SK-N-SH treated with all-trans-retinoic acid at 6 μM for 48 hours (cell line): ENCODE measurements at places on chromosomes 16 and 17.

DNA sequence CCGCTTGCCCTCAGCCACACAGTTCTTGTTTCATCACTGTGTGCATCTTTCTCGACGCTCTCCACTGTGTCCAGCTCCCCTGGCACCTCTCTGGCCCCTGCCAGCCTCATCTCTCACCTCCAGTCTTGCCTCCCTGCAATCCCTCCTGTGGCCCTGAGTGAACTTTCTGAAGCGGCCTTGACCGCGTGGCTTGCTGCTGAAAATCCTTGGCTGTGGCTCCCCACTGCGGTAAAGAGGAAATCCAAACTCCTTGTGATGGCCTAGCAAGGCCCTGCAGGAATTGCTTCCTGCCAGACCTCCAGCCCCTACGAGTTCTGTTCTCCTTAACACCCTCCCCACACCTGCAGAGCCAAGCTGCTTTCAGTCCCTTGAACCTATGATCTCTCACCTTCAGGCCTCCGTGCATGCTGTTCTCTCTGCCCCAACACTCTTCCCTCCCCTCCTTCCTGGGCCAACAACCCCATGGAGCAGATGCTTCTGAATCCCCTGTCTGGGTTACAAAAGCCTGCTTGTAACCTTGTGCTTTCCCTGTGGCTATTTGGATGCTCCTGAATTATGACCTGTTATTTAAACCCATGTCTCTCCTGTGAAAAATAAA is 33.6 kb upstream of the BRD7 start:
- ATAC-seq: no peak

DNA sequence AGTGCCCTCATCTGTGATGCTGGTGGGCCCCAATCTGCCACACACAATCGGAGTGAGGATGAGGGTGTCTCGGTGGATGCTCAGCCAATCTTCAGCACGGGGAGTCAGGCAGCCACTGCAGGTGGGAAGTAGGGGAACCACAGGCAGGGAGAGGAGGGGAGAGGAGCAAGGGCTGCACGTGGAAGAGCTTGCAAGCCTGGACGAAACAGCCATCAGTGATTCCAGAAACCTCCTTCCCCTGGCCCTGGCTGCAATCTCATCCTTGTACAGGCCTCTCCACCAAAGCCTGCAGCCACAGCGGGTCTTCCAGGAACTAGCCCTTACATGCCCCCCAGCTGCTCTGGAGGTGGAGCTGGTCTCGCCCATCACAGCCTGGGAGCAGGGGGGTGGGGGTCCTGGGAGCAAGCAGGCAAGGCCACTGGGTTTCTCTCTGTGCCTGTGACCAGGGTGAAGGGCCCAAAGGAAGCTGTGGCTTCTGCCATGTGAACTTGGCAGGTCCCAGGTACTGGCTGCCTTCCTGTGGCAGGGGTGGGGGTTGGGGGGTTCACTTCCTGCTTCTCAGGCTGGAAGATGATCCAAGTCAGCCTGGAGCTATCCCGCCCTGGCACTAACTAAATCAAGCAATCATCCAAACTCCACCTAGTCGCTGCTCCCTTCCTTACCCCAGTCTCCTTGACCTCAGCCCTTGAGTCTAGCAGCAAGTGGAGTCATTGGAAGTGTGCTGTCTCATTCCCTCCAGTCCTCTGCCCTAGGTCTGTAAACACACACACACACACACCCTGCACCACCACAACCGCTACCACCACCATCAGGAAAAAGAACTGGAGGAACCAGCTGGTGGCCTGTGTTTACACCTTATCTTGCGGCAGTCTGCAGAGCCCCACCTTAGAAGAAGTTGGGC is 29.4 kb upstream of the MLKL start:
- ATAC-seq: no peak

- no peak; the same call in 2 of the 3 replicates for ATAC-seq
Measured at GRCh38 chr16:64878940-64879339, 242.9 kb downstream of the CDH11 start.

GRCh38 chr16:13926891-13927290 is 6.9 kb downstream of the ERCC4 start:
- ATAC-seq: no peak

DNA sequence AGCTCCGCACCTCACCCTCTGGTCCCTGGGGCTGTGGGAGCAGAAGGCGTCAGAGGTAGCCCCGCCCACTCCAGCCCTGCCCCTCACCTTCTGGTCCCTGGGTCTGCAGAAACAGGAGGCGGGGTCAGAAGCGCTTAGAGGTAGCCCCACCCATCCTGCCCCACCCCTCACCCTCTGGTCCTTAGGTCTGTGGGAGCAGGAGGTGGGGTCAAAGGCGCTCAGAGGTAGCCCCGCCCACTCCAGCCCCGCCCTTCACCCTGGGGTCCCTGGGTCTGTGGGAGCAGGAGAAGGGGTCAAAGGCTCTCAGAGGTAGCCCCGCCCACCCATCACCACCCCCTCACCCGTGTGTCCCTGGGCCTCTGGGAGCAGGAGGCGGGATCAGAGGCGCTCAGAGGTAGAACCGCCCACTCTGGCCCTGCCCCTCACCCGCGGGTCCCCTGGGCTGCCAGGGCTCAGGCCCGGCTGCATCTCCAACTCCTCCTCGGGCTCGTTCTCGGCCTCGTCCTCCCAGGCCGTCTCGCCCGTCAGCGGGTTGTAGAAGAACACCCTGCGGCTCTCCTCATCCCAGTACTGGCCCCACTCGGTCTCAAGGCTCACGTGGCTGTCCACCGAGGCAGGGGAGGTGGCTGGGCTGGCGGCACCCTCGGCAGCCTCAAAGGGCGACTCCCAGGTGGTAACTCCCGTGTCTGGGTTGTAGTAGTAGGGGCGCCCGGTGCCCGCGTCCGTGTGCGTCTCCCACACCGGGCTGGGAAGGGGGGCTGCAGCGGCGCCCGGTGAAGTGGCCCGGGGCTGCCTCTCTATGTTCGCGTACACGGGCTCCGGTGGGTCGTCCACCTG is 27.2 kb downstream of the ARHGAP27 start:
- ATAC-seq: peak; percentile 90

- no peak for ATAC-seq
Measured at GRCh38 chr17:58331815-58332777, 3.5 kb upstream of the TSPOAP1 start.

- ATAC-seq: peak; percentile 2; the same call in 2 of the 3 replicates
Measured at GRCh38 chr16:2009164-2009711, 383 bp downstream of the ZNF598 start.

- ATAC-seq: peak; percentile 91
Measured at GRCh38 chr16:626787-627453, 3.9 kb upstream of the WFIKKN1 start.

DNA sequence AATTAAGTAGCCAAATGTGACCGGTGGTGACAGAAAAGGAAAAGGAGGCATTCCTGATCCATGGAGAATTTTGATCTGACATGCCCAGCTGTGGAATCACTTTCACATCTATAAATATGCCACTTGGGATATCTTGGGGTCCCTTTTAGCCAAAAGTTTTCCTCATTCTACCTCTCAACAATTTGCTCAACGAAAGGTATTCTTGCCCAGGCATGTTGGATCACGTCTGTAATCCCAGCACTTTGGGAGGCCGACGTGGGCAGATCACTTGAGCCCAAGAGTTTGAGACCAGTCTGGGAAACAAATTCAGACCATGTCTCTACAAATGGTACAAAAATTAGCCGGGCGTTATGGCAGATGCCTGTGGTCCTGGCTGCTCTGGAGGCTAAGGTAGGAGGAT is 24.3 kb downstream of the LITAF start:
- ATAC-seq: no peak

- peak; percentile 8 for ATAC-seq
Measured at GRCh38 chr17:15999974-16000827, 577 bp downstream of the TTC19 start.

DNA sequence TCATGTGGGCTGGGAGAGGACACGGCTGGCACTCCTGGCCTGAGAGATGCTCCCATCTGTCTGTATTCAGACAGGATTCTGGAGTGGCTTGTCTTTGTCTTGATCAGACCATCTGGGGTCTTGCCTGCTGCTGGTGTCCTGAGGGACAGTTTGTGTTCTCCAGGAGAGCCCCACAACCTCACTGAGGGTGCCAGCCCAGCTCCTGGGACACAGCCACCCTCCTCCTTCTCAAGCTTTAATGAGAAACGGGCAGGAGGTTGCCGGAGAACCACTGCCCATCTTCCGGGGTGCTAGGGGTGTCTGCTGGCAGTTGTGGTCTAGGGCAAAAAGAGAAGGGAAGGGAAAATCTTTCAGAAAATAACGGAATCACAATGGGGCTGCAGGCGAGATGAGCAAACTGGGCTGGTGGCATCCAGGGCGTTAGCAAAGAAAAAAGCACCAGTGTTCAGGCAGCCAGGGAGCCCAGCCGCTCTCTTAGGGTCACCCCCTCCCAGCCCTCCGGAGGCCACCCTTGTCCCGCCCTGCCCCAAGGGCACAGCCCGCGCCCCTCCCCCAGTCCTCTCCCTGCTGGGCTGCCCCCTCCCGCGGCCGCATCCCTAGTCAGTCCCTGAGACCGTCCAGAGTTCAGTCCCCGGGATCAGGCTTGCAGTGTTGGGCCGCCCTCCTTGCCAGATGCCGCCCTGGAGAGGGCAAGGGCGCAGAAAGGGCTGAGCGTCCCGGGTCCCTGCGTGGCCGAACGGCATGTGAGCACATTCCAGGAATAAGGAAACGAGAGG is 824.7 kb downstream of the KCNJ18 start:
- no peak for ATAC-seq

- ATAC-seq: no peak
Measured at GRCh38 chr16:89359264-89360147, 130.9 kb downstream of the ANKRD11 start.

DNA sequence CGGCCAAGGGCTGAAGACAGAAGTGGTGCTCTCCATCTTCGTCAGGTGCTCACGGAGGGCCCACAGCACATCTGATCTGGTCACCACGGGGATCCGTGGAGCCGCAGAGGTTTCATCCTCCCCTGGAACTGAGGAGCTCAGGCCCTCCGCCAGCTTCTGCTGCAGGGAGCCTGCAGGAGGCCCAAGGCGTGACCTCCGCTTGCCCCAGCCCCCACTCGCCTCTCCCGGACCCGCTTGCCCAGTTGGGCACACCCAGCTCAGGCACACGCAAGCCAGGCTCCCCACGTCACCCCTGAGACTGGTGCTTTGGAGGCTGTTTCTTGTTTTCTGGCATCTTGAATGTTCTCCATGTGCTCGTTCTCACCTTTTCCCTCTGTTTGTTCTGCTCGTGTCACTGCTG is 39.4 kb upstream of the CHMP6 start:
- ATAC-seq: no peak

- ATAC-seq: no peak
Measured at GRCh38 chr17:1611715-1612114, 16.9 kb downstream of the SLC43A2 start.
